ENCODE measurements at places on chromosomes 13 and 19. TPM values are rescaled to one million over a fixed set of nuclear protein-coding genes. Genes with fewer than 3 reads are reported as not detected.

DNA sequence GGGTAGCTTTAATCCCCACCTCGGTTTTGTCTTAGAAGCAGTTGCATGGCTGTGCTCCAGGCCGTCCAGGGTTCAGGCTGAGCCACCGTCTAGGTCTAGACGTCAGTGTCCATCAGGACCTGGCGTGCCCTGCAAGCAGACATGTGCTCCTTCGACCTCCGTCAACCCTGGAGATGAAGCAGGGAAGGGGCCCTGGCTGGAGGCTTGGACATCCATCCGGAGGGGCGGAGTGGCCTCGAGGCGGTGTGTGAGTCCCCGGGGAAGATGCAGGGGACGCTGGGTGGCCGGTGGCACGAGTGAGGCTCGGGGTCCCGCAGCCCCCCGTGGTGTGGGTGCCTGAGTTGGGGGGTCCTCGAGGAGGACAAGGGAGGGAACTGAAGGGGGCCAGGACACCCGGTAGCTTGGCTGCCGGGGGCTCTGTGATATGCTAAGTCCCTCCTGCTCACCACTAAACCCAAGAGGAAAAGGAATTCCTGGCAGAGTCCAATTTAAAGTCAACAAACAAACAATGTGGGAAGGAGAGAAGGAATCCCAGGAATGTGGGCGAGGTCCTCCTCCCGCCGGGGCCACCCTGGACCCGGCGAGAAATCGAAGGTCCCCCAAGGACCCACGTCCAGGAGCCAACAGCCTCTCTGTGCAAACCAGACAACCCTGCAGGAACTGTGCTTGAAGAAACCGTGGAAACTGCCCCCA is 14.9 kb upstream of the PTBP1 start:
- H3K27me3 ChIP-seq = peaks cover 2% of the 10 kb centered on the region
- no peak overlapping the region for H3K4me3 ChIP-seq
- H3K27ac ChIP-seq = no peak overlapping the region
- no peaks in the 10 kb centered on the region for H3K4me1 ChIP-seq
- DNase-seq = no peak

GRCh38 chr19:49954092-49954829 is 6.7 kb downstream of the SIGLEC11 start:
- no peak for DNase-seq
- H3K27ac ChIP-seq = no peak overlapping the region
- no peak overlapping the region for H3K4me3 ChIP-seq
- no peaks in the 10 kb centered on the region for H3K27me3 ChIP-seq
- H3K4me1 ChIP-seq = peaks cover 6% of the 10 kb centered on the region

- no peak for DNase-seq
- H3K27ac ChIP-seq = no peak overlapping the region
- H3K4me1 ChIP-seq = peaks cover 11% of the 10 kb centered on the region
- H3K27me3 ChIP-seq = peaks cover 9% of the 10 kb centered on the region
Observed at GRCh38 chr13:97108530-97108900, 113.6 kb upstream of the MBNL2 start.

HPN gene
- not detected for total RNA-seq

PIAS4 gene
- 14.5 TPM for total RNA-seq

- no peaks in the 10 kb centered on the region for H3K36me3 ChIP-seq
- H3K27ac ChIP-seq = no peak overlapping the region
- DNase-seq = no peak
- H3K4me1 ChIP-seq = no peaks in the 10 kb centered on the region
- H3K4me3 ChIP-seq = no peak overlapping the region
- H3K27me3 ChIP-seq = peaks cover 2% of the 10 kb centered on the region
Observed at GRCh38 chr13:25352230-25352629, 19.5 kb upstream of the ATP8A2 start.

ZNF714 gene
- total RNA-seq = 10.0 TPM

DNA sequence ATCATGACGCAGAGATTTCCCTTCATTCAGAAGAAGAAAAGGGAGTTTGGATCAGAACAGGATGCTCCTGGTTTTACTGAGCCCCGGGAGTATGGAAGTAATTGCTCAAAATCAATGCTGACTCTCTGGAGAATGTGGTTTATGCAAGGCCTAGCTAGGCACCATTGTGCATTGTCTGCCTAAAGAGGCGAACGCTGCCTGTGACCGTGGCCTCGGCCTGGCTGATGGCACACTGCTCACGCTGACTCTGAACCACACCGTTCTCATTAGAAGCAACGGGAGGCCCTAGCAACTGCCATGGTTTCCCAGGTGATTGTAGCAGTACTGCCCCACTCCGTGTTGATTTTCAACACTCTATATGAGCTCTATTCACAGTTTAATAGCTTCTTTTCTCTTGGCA is 41.7 kb upstream of the UBL3 start:
- no peak overlapping the region for H3K27ac ChIP-seq
- no peak for DNase-seq
- H3K4me3 ChIP-seq = no peak overlapping the region

GRCh38 chr19:15280915-15281683 is 48.9 kb upstream of the EPHX3 start:
- peaks cover 89% of the 10 kb centered on the region for H3K4me1 ChIP-seq
- H3K4me3 ChIP-seq = no peak overlapping the region
- DNase-seq = no peak
- no peaks in the 10 kb centered on the region for H3K27me3 ChIP-seq
- no peak overlapping the region for H3K27ac ChIP-seq
- peaks cover 4% of the 10 kb centered on the region for H3K36me3 ChIP-seq

KIR3DL1 gene
- total RNA-seq = not detected

GRCh38 chr19:801030-801860 is 4.0 kb downstream of the PTBP1 start:
- peaks cover 68% of the 10 kb centered on the region for H3K4me1 ChIP-seq
- peak overlapping the region; percentile 35 for H3K4me3 ChIP-seq
- peak overlapping the region; percentile 41 for H3K27ac ChIP-seq
- no peak for DNase-seq
- H3K36me3 ChIP-seq = peaks cover 64% of the 10 kb centered on the region

- no peaks in the 10 kb centered on the region for H3K27me3 ChIP-seq
- DNase-seq = no peak
- H3K36me3 ChIP-seq = no peaks in the 10 kb centered on the region
- H3K27ac ChIP-seq = no peak overlapping the region
- no peak overlapping the region for H3K4me3 ChIP-seq
- H3K4me1 ChIP-seq = no peaks in the 10 kb centered on the region
Observed at GRCh38 chr13:29271606-29272005, 323.9 kb downstream of the SLC7A1 start.

MBD3L3 gene
- total RNA-seq = not detected
